Caudate nucleus (tissue), 63 donors: ENCODE measurements at places on chromosomes 11 and 22.

DNA sequence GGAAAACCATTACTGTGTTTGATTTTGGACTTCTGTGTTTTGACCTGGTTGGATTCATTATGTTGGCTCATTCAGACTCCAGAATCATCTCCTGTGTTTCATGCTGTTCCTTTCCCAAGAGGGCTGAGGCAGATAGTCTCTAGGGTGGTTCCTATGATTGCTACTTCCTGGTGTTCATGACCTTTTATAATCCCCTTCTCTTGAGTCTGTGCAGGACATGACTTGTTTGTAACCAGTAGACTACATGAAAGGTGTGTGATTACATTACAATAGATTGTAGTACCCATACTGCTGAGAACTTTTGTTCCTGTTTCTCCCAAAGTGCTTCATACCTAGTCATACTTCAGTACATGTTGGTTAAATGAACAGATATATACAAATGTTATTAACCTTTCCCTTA, 700.6 kb downstream of the METTL15 start:
- DNase-seq, result no peak

DNA sequence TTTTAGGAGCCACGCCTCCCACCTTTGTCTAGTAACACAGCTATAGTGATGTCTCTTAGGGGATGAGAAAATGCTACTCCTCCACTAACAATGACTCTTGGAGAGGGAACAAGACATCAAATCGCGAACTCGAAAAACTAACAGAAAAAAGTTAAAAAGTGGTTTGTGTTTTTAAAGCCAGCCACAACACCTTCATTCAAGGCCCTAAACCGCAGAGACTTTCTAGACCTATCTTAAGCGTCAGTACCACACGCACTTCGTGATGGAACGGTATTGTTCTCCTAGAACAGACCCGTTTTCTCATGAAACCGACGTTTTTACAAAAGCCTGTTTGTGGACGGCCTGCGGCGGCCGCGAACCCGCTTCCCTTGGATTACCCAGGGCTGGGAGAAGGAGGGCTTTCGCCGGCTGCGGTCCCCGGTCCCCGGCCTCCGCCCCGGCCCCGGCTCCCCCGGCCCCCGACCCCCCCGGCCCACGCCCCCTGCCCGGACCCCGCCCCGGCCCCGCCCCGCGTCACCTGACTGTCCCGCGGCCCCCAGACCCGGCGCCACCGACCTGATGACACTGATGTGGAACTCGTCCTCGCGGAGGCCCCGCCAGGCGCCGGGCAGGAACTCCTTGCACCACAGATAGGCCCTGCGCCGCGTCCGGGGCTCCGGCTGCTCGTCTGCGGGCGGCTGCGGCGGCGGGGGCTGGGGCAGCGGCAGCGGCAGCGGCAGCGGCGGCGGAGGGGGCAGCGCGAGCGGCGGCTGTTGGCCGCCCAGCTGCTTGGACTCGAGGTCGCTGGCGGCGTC, 718 bp downstream of the CHKA start:
- no peak for DNase-seq

DNA sequence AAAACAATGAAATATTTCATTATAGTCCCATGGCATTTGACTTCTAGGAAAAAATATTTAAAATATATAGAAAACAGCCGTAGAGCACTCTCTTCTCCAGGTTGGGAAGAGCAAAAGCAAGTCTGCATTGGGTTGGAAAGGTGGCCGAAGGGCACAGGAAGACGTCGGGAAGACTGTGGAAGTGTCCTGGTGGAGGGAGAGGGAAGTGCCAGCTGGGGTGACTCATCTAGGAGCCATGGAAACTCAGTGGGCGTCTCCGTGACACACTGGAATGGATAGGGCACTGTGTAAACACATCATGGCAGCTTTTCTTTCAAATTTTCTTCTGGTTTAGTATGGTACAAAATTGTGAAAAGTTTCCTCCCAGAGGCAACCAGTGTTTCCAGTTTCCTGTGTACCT, 12.7 kb downstream of the GTPBP1 start:
- no peak for DNase-seq

DNA sequence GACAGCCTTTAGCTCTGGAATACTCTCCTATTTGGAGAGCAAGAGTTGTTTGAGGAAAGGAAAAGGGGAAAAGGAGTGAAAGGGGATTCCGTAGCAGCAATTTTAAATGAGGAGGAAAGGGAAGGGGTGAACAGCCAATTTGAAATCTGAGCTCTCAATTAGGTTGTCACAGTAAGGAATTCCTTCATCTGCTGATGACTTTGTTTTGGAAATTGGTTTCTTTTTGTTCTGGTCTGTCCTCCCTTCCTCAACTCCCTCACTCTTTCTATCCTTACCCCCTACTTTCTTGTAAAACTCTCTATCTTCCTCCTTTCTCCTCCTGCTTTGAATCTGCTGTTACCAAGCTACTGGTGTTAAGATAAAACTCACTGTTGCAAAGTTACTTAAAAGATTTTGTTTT, 1155.6 kb downstream of the DLG2 start:
- DNase-seq, result no peak

- no peak for DNase-seq
Measured at GRCh38 chr11:49221112-49221511, 12.7 kb upstream of the FOLH1 start.

- no peak for DNase-seq
Measured at GRCh38 chr11:7268758-7269157, 17.1 kb downstream of the SYT9 start.

GRCh38 chr11:87173185-87174039, 135.7 kb downstream of the TMEM135 start:
- DNase-seq, result no peak

DNA sequence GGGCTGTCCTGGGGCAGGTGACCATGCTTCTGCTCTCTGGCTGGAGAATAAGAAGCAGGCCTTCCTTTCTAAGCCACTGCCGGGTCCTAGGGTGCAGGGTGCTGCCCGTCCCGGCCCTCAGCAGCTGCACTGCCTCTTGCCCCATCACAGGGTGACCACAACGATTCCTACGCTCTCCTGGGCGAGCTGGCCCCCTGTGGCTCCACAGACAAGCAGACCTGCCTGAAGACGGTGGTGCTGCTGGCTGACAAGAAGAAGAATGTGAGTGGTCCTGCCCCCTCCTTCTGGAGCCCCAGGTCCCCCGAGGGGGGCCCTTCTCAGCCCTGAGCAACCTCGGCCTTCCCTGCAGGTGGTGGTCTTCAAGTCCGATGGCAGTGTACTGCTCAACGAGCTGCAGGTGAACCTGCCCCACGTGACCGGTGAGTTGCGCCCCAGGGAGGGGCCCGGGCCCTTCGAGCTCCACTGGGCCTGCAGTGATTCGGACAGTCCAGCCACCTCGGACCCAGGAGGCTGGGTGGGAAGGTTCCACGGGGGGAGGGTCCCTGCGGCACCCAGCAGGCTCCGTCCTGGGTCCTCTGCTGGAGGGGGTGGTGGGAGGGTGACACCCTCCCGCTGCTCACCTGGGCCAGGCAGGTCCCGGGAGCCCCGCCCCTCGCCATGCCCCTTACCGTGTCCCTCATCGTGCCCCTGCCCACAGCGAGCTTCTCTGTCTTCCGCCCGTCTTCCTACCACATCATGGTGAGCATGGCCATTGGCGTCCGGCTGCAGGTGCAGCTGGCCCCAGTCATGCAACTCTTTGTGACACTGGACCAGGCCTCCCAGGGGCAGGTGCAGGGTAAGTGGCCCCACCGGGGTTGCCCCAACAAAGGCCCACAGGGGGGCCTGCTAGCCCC, 8.3 kb downstream of the MUC2 start:
- DNase-seq, result no peak

- DNase-seq, result no peak
Measured at GRCh38 chr11:130037058-130037457, 32.6 kb upstream of the APLP2 start.

DNA sequence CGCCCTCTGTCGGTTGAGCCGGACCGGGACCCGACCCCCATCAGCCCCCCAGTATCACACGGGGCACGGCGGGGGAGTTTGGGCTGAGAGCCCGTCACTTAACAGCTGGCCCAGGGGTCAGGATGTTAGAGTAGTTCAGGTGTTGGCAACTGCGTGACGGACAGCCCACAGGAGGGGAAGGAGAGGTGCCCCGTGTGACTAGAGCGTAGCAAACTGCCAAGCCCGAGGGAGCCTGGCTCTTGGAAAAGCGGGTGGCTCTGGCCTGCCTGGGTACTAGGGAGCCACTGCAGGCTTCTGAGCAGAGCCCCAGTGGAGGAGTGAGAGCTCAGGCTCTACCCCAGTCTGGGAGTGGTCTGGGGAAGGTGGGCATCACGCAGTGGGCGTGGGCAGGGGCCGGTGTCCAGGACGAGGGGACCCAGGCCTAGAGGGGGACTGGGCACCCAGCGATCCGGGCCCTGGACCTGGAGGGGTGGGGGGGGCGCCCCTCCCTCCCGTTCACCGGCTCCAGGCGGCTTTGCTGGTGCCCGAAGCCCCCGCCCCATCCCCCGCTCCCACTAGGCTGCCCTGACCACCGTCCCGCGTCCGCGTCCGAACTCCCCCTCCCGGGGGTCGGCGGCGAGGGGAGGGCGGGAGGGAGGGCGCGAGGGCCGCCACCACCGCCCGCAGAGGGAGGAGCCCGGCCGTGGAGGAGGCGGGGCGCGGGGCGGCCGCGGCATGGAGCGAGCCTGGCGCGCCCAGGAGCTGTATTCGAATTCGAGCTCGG, 24.4 kb downstream of the SHANK3 start:
- no peak for DNase-seq

- no peak for DNase-seq
Measured at GRCh38 chr11:126331286-126331685, 24.2 kb upstream of the ST3GAL4 start.

GRCh38 chr11:88480223-88480622, 142.7 kb upstream of the CTSC start:
- DNase-seq, result no peak

- DNase-seq, result no peak
Measured at GRCh38 chr22:46240506-46240905, 9.6 kb downstream of the CDPF1 start.

GRCh38 chr11:43802509-43802908, 78.1 kb upstream of the ALKBH3 start:
- DNase-seq, result no peak

GRCh38 chr11:72351836-72352235, 82.5 kb downstream of the CLPB start:
- DNase-seq, result no peak

DNA sequence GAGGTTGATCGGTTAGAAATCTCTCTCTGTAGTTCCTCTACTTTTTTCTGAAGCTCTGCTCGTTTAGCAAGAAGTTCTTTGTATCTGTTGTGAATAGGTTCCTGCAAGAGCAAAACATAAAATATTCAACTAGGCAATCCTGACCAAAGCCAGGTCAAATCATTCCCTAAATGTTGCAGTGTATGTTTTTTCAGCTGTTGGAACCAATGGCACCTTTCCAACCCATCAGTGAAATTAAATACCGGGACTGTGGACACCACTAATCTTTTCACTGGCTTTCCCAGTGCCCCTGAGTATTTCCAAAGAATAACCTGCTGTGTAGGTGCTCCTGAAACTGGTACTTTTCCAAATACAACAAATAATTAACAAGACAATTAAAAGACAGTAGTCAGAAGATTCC, 45.1 kb downstream of the CEP57 start:
- DNase-seq, result no peak

- no peak for DNase-seq
Measured at GRCh38 chr11:121961321-121961801, 154.7 kb downstream of the BLID start.

- DNase-seq, result no peak
Measured at GRCh38 chr11:119684361-119685110, 44.5 kb downstream of the NECTIN1 start.

- DNase-seq, result no peak
Measured at GRCh38 chr22:23256986-23257888, 76.9 kb downstream of the BCR start.

GRCh38 chr11:34552270-34552669, 38.7 kb upstream of the ELF5 start:
- no peak for DNase-seq

- no peak for DNase-seq
Measured at GRCh38 chr11:124075841-124076651, 34.9 kb upstream of the OR10G7 start.

- DNase-seq, result no peak
Measured at GRCh38 chr11:85771568-85771967, 39.4 kb downstream of the SYTL2 start.

- DNase-seq, result no peak
Measured at GRCh38 chr22:23684561-23685031, 6.2 kb upstream of the RGL4 start.
